Stimulated activated CD8-positive, alpha-beta memory T cell treated with anti-CD3 and anti-CD28 coated beads, Interleukin-15, amount 100 ng/mL, for 48 hours (primary cell): ENCODE measurements at places on chromosomes 2 and 18.

- DNase-seq, result no peak
Measured at GRCh38 chr2:23622466-23622865, 237.5 kb downstream of the KLHL29 start.

DNA sequence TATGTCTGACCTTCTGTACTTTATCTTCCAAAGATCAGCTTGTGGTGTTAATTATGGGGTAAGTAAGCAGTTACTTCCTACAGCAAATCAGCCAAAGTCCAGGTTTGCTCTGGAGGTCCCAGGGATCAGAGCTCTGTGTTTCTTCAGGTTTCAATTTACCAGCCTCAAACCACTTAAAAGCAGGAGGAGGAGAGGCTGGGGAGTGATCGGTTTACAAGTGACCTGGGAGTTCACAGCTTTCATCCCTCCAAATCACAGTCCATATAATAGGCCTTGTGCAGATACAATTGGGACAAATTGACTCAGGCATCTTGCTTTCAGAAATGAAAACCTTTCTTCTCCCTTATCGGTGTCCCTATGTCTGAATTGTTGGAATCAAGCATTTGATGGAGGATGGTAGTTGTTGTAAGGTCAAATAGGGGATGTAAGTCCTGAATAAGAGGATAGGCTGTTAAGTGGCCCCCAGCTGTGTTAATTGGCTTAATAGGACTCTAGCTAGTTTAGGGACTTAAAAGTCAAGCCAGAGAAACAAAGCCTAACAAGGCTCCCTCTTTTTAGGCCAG is 188.0 kb upstream of the NT5C1B start:
- no peak for DNase-seq

GRCh38 chr2:216188956-216189355 is 79.8 kb downstream of the XRCC5 start:
- DNase-seq, result no peak

DNA sequence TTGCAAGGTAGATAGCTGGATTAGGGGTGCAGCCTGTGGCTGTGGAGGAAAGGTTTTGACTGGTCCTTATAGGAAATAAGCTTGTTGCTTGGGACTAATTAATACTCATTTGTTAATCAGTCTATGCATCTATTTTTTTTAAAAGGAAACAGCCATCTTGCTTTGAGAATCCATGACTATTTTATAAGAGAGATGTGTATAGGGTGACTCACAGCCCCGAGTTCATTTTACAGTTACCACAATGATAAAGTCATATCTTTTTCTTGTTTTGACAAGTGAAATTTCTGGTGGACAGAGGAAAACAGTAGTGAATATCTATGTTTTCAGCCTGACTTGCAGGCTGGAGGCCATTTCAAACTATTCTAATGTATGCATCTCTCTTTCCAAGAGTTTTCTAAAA is 193.5 kb upstream of the CCDC68 start:
- no peak for DNase-seq

DNA sequence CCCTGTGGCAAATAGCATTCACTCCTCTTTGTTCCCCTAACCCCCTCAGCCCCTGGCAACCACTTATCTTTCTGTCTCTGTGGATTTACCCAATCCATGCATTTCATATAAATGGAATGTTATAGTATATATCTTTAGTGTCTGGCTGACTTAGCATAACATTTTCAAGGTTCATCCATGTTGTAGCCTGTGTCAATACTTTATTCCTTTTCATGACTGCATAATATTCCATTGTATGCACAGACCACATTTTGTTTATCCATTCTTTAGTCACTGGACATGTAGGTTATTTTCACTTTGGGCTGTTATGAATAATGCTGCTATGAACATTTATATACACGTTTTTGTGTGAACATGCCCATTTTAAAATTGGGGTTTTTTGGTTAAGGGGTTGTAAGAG is 42.8 kb downstream of the TET3 start:
- no peak for DNase-seq

DNA sequence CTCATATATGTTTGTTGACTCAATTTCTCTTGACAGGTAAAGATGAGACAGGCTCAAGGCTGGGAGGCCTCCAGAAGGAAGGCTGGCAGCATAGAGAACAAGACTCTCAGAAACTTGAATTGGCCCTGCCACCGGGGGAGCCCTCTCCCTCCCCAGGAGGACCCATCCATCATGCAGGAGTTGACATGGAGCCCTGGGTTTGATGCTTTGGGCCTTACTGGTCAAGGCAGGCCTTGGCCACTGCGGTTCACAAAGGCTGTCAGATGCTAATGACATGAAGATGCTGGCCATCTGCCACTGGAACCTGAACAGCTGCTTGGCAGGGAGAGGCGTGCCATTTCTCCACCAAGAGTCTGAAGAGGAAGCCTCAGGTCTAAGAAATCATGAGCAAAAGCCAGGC is 193.6 kb downstream of the MTCL1 start:
- DNase-seq, result no peak

- DNase-seq, result no peak
Measured at GRCh38 chr18:41769265-41769664, 185.8 kb upstream of the PIK3C3 start.

GRCh38 chr2:99672766-99673350 is 183.0 kb upstream of the REV1 start:
- DNase-seq, result no peak

DNA sequence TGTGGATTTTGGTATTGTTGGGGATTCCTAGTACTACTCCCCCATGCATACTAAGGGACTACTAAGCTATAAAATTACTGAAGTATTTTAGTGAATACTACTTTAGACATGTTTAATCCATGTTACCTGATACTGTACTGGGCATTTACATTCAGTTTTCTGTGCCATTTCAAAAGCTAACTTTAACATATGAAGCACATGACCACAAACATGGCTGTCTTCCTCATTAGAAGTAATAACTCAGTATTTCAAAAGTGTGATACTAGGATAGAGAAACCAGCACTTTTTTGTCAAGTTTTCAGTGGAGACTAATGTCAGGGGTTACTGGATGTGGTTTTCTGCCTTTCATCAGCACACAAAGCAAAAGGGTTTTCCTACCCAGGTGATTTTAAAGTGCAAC is 27.9 kb downstream of the WDR33 start:
- DNase-seq, result no peak

GRCh38 chr2:83565181-83565580 is 893.9 kb downstream of the SUCLG1 start:
- no peak for DNase-seq

- no peak for DNase-seq
Measured at GRCh38 chr2:19881221-19881907, 20.4 kb downstream of the TTC32 start.

- DNase-seq, result no peak
Measured at GRCh38 chr2:106073678-106074406, 120.3 kb downstream of the UXS1 start.

GRCh38 chr2:174544156-174544555 is 53.4 kb downstream of the WIPF1 start:
- DNase-seq, result no peak

DNA sequence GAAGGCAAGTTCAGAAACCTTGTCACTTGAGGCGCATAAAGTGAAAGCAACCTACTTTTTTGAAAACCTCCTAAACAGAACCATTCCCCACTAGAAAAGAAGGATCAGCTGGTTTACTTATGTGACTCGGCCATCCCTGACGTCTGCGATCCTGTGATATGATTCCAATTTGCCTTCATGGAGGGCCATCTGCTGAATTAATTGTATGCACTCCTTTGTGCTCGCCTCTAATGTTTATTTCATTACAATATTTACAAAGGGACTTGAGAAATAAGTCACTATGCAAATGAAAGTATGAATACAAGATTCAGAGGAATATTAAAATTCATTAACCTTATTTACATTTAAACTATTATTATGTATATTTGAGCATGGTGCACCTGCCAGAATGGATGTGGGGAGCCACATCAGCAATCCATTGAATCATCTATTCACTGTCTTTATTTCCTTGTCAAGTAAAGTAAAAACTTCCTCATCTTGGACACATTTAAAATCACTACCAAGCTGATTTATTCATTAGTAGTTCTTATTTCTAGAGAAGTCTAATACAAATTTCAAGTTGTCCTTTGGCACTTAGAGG is 96.5 kb downstream of the RBM43 start:
- DNase-seq, result no peak

- DNase-seq, result no peak
Measured at GRCh38 chr2:38026846-38027245, 49.1 kb downstream of the CYP1B1 start.
